T-cell (primary cell): ENCODE measurements at places on chromosomes 2 and 18. TPM values are rescaled to one million over a fixed set of nuclear protein-coding genes. Genes with fewer than 3 reads are reported as not detected.

GRCh38 chr2:105460048-105460732 is 61.3 kb upstream of the FHL2 start:
- no peak for DNase-seq

DNA sequence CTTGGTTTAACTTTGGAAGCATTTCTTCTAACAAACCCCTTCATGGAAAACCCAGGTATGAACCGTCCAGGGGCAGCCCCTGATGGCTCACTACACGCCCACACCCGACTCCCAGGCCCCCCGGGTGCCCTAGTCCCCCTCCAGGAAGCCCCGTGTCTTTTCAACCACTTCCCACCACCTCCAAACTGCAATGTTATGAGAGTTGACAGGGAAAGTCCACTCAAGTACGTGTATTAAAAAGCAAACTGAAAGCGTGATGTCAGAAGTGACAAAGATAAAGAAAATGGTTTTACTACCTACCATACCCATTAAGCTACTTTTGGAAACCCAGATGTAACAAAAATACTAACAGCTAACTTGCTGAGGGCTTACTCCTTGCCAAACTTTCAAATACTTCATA is 51.5 kb downstream of the L3MBTL4 start:
- DNase-seq: no peak

DNA sequence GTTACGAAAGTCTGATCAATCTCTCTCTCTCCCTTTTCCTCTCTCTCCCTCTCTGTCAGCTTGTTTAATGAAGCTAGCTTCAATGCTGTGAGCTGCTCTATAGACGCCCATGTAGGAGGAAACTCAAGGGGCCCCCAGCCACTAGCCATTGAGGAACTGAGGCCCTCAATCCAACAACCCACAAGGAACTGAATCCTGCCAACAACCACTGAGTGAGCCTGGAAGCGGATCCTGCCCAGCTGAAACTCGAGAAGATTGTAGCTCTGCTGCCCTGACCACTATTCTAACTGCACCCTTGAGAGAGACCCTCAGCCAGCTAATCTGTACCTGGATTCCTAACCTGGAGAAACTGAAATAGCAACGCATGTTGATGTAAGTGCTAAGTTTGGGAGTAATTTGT is 129.2 kb downstream of the BCL11A start:
- no peak for DNase-seq

- DNase-seq: no peak
These were observed 44.0 kb downstream of the MAL start for GRCh38 chr2:95069465-95069864.

GRCh38 chr18:46590103-46590502 is 66.9 kb downstream of the LOXHD1 start:
- no peak for DNase-seq

- no peak for DNase-seq
These were observed 97.1 kb downstream of the PRPF40A start for GRCh38 chr2:152620208-152620607.

GRCh38 chr18:75341267-75341666 is 86.2 kb downstream of the SMIM21 start:
- no peak for DNase-seq

Gene LYG1
- 2.7 TPM for total RNA-seq

DNA sequence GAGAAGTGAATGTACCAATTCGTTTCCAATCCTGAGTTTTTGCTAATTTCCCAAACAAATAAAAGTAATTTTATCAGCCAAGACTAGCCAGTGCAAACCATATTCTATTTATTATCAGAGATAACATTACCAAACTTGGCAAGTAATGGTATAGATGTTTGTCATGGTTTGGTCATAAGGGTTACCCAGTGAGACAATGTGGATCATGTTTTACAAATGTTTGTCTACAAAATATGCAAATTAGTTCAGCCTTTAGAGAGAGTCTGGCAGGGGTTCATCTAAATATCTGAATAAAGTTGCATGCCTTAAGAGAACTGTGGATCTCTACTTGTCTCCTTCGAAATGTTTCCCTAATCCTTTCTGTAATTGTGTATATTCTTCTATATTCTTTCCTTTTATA is 152.2 kb downstream of the KCNH7 start:
- no peak for DNase-seq

DNA sequence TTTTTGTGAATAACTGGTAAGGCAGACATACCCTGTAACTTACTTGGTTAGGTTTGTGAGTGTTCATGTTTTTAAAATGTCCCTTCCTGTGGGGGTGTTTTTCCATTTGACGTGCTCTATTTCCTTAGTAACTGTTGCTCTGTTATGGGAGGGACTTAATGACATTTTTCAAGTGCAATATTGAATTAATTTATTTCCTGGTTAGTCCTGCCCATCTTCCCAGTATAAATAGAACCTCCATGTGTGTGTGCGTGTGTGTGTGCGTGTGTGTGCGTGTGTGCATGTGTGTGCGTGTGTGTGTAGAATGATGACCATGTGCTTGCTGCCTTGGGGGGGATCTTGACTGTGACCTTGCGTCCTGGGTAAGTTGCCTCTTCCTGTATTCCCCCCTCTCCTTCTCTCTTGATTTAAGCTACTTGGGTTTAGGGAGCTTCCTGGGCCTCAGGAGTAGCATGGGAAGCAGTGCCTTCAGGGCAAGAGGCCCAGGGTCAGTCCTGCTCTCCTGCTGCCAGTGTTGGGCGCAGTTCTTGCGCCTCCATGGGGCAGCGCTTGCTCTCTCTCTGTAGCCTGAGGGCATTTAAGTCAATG is 163.9 kb downstream of the LDLRAD4 start:
- DNase-seq: no peak

Gene DSC3
- not detected for total RNA-seq

DNA sequence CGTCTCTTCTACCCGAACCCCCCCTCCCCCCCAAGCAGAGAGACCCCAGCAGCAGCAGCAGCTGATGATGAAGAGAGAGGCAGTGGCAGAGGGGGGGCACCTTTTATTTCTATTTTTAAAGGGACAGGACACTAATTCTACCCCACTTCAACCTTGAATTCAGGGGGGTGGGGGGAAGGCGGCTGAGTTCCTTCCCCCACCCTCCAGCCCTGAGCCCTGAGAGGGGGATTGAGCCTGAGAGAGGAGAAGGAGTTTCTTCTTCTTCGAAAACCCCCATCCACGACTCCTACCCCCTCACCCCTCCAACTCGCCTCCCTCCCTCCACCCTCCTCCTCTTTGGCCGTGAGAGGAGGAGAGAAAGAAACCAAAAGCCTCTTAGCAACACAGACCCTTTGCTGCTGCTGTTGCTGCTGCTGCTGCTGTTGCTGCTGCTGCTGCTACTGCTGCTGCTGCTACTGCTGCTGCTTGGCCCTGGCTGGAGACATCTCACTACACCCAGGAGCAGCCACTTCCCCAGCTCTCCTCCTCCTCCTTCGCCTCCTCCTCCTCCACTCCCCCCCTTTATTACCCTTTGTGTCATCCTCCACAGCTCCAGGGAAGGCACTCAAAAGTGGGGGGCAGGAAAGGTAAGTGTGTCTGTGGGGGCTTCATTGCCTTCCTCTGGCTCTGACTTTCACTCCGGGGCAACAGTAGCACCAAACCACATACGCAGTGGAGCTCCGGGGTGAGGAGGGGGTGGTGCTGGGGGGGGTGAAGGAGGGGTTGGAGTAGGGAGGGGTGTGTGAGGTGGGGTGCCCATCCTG is at the start of gene MBD5:
Gene MBD5, plus strand, starts transcription at position 33 of the 803 bp plus-strand sequence.
- peak; percentile 64 for DNase-seq

Gene FZD7
- 0.15 TPM for total RNA-seq

Gene MC2R
- not detected for total RNA-seq

GRCh38 chr2:30472326-30472725 is 25.3 kb downstream of the LCLAT1 start:
- no peak for DNase-seq

- no peak for DNase-seq
These were observed 1.3 kb downstream of the LAMA3 start for GRCh38 chr18:23690505-23691068.

Gene FER1L5
- not detected for total RNA-seq

Gene ALK
- total RNA-seq: not detected
